ENCODE measurements at places on chromosomes 2 and 18. TPM values are rescaled to one million over a fixed set of nuclear protein-coding genes. Genes with fewer than 3 reads are reported as not detected.
A peak's percentile ranks its signal among the peaks of the same experiment; 100 is the strongest.

Gene AQP12B
- not detected for total RNA-seq

Gene CRYGD
- total RNA-seq = not detected

Gene SPRED2
- total RNA-seq = 26.4 TPM

Gene PSMA8
- total RNA-seq = not detected

Gene TUBB6
- 211 TPM for total RNA-seq

Gene TTC39C
- total RNA-seq = 7.6 TPM

Gene LINC00305
- not detected for total RNA-seq

Gene XIRP2
- total RNA-seq = 22.9 TPM

Gene RTP5
- 0.12 TPM for total RNA-seq

GRCh38 chr2:154537024-154537423, 161.5 kb upstream of the KCNJ3 start:
- DNase-seq = no peak

- no peak for DNase-seq
These were observed 35.3 kb upstream of the PDCL3 start for GRCh38 chr2:100527440-100528015.

- peak; percentile 95 for DNase-seq
These were observed 36.4 kb upstream of the FOSL2 start for GRCh38 chr2:28356095-28356911.

GRCh38 chr2:237490009-237490711, 3.1 kb downstream of the MLPH start:
- no peak for DNase-seq

DNA sequence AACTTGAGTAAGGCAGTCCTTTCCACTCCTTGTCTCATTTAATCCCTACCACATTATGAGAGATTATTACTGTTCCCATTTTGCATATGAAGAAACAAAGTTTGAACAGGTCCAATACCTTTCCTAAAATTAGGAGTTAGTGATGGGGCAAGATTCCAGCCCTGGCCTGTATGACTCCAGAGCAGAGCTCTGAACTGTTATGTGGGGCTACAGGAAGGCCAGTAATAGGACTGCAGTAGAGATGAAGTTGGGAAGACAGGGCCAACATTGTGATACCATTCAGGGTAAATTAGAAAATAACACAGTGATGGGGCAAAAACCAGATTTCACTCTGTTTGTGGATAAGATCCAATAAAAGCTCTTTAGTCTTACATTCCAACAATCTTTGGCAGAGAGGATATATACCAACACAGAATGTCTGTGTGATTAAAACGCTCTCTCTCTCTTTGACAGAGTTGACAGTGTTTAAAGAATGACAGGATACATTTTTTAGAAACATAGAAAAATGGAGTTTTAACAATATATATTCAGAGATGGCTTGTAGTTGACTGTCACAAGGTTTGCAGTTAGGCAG, 22.7 kb downstream of the KATNAL2 start:
- no peak for DNase-seq

DNA sequence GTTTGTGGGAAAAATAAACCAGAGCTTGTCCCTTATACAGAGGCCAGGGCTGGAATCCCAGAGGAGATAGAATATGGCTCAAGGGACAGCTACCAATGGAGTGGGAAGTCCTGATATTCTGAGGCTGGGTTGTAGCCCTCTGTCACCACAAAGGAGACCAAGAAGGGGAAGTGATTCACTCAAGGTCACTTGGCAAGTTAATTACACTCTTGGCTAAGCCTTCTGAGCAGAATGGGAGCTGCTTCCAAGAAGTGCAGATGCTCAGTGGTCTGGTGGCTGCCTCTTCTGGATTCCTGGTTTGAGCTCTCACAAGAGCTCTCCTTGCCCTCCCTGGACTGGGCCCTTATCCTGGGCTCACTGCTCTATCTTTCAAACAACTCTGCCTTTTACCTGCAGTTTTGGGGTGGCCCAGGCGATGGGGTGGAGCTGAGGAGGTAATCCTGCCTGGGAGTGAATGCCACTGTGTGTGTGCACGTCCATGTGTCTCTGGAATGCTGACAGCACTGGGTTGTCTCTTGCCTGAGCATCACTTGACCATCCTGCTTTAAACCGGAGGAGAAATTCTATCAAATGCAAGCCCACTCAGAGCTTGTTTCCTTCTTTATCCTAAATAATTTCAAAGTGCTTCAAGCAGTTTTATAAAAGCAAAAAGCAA, 168.2 kb downstream of the KCNS3 start:
- no peak for DNase-seq

DNA sequence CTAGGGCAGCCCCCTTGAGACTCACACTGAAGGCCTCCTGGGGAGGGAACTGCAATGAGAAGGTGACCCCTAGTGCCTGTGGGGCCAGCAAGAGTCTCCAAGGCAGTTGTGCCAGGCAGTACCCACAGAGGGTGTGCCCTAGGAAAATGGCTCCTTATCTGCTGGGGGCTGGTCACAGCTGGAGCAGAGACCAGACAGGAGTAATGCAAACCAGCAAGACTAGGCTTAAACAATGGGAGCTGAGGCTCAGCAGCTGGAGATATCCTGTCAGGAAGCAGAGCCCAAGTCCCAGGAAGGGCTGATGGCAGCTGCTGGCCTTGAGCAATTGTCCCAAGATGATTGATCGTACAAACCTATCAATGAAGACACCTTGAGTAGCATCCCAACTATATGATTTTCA, 26.8 kb upstream of the E2F6 start:
- DNase-seq = no peak

DNA sequence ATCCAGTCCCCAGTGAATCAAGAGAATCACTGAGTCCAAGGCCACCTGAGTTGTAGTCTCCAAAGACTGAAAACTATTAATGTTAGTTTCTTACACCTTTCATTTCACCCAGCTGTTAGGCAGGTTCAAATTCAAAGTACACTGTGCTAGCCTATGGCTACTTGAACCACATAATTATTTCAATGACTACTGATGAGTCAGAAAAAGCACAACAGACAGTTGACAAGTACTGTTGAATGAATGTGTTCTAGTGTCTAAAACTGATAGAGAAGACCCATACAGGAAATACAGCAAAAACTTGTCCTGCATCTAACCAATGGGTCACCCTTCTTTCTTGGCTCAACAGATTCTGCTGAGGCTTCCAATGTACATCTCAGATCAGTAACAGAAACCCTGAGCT, 160.9 kb downstream of the MYO5B start:
- no peak for DNase-seq

DNA sequence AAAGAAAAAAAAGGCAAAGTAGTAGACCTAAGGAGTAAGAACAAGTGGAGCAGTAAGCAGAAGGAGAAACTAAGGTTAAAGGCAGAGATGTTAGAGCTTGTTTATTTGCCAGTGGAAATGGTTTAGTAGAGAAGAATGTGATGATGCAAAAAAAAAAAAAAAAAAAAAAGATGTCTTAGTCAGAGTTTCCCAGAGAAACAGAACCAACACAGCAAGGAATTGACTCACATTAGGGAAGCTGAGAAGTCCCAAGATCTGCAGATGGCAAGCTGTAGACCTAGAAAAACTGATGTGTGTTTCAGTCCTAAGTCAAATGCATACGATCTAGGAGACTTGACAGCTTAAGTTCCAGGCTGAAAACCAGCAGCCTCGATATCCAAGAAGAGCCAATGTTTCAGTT, 1548.8 kb upstream of the LRRTM1 start:
- no peak for DNase-seq

- DNase-seq = no peak
These were observed 43.0 kb upstream of the ZNF804A start for GRCh38 chr2:184555352-184555751.

GRCh38 chr2:239455436-239456203, 54.8 kb upstream of the HDAC4 start:
- DNase-seq = no peak

- DNase-seq = no peak
These were observed 121.8 kb upstream of the TMEM200C start for GRCh38 chr18:6017171-6017570.

DNA sequence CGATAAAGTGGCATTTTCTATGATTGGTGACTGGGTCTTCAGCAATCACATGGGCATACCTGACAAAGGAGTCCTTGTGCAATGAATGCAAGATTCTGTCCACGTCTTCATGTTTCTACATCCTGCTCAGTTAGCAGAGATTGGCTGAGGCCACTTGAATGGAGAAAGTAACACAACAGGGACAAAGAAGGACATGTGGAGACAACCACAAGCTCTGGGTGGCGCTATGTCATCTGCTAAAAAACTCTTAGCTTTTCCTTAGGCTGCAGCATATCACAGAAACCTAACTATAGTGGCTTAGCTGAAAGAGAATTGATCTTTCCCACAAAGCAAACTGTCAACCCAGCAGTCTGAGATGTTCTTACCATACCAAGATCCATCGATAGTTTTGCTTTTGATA, 1109.7 kb downstream of the SOCS6 start:
- no peak for DNase-seq

- no peak for DNase-seq
These were observed 87.0 kb downstream of the ST6GAL2 start for GRCh38 chr2:106798826-106799552.

DNA sequence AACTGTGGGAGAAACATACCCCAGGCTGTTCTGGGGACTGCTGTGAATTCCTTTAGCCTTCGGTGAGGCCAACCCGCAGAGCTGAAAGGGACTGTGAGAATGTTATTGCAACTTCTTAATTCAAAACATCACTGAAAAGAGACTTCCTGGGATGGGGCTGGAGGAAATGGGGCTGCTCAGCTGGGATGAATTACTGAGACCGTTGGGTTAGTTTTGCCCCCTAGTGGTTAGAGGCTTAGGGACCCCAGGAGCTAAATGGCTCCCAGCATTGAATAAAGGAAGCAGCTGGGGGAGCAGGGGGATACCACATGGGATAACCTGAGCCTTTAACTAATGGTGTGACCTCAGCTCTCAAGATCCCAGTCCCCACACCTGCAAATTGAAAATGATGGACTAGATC, 941.1 kb upstream of the FANCL start:
- no peak for DNase-seq

DNA sequence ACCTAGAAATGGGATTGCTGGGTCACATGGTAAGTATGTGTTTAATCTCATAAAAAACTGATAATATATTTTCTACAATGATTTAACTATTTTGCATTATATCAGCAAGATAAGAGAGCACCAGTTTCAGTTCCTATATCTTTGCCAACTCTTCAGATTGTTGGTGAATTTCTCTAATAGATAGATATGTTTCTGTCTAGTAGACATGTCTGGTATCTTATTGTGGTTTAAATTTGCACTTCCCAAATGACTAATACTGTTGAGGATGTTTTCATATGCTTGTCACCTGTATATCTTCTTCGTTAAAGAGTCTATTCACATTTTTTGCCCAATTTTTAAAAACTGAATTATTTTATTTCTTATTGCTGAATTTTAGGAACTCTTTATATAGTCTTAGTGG, 113.8 kb upstream of the UXS1 start:
- DNase-seq = no peak

GRCh38 chr2:26957041-26957440, 13.4 kb upstream of the MAPRE3 start:
- no peak for DNase-seq

DNA sequence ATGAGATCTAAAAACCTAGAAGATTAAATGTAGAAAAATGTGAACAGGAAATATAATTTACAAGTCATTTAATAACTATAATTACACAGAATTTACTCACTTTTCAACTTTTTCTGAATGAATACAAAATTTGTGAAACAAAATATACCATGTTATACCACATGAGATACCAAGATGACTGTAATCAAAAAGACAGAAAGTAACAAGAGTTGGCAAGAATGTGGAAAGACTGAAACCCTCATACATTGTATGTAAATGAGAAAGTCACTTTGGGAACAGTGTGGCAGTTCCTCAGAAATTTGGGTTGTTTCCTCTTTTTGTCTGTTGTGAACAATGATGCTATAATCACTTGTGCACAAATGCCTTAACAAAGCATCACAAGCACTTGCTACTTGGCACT, 145.4 kb upstream of the ZNF804A start:
- no peak for DNase-seq

DNA sequence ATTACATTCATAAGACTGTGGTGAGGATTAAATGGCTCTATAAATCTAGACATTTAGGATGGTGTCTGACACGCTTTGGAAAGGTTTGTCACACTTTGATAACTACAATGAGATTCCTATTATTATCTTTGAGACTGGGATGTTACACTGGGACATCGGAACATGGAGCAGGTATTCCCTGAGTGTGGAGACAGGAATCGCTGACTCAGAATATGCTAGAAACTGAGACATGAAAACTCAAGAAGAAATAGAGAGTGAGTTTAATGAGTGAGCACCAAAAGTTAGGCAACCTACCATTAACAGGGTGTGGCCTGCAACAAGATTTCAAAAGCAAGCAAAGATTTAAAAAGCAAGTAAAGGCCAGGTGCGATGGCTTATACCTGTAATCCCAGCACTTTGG, 145.4 kb downstream of the TMEFF2 start:
- DNase-seq = no peak

GRCh38 chr2:109526442-109526970, 87.3 kb downstream of the SEPTIN10 start:
- no peak for DNase-seq
